ENCODE measurements at places on chromosomes 6 and 20.

DNA sequence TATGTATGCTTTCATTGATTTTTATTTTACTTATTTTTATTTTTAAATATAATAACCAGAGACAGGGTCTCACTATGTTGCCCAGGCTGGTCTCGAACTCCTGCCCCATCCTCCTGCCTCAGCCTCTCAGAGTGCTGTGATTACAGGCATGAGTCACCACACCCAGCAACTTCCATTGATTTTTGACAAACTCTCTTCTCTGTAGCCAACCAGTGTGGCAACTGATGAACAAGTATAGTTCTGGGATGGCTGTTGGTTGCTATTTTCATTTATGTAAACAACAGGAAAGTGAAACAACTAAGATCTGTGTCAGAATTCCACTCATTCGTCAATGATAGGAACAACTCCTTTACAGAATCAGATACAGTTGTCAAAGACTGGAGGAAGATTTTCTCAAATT lies 356.7 kb upstream of the JARID2 start:
- DNase-seq: no peak

- DNase-seq: peak; percentile 49
Observed at GRCh38 chr6:134317471-134318131, at the start of gene SGK1. Gene SGK1 (minus strand): TSS chr6:134318112. CDS start chr6:134317460, 652 bp downstream.

DNA sequence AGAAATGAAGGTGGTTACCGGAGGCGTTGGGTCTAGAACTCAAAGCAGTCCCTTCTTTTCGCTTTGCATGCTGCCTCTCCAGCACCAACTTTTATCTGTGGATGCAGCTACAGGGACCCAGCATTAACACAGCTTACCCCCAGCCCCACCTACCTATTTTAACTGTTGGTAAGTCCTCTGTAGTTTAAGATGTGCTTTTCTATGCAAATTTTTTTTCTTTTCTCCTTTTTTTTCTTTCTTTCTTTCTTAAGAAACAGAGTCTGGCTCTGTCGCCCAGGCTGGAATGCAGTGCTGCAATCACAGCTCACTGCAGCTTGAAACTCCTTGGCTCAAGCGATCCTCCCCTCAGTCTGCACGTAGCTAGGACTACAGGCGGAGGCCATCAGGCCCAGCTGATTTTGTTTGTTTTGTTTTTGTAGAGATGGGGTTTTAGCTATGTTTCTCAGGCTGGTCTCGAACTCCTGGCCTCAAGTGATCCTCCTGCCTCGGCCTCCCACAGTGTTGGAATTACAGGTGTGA lies 6.5 kb upstream of the USP45 start:
- DNase-seq: no peak

DNA sequence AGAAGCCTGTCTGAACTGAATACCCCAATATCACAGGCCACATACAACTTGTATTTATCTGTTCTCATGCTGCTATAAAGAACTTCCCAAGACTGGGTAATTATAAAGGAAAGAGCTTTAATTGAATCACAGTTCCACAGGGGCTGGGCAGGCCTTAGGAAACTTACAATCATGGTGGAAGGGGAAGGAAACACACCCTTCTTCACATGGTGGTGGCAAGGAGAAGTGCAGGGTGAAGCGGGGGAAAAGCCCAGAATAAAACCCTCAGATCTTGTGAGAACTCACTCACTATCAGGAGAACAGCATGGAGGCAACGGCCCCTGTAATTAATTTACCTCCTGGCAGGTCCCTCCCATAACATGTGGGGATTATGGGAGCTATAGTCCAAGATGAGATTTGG lies 50.3 kb upstream of the FNDC1 start:
- DNase-seq: no peak

GRCh38 chr6:155154158-155154830 lies 109.5 kb upstream of the CLDN20 start:
- peak; percentile 75 for DNase-seq

DNA sequence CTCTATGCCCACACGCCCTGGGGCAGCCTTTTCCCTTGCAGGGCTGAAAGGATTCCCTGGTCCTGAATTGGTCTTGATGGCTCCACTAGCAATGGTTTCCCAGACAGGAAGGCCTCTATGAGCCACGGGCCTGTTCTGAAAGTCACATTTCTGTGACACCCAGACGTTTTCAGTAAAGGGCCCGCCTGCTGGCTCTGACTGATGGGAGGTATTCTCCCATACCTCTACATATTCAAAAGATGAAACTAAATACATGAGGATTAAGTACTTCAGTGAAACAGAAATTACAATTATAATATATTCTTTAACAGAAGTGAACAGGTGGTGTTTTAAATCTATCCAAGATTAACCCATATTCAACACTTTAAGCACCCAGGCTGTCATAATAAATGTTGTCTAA lies 629.8 kb downstream of the CDH26 start:
- no peak for DNase-seq

DNA sequence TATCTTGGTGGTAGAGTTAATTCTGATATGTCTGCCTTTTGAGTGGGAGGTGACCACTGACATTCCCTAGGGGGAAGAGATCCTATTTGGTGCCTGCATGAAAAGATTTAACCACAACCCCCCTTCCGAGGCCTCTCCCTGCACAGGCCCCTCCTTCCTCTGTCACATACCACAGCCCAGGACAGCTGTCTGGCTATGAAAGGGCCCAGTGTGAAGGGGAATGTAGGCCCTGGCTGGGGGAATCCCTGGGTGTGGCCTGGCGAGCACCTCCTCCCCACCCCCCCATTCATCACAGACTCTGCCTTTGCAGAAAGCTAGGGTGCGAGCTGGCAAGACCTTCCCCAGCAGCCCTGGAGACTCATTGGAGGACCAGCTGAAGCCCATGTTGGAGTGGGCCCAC lies 27.4 kb upstream of the MAPRE1 start:
- no peak for DNase-seq

DNA sequence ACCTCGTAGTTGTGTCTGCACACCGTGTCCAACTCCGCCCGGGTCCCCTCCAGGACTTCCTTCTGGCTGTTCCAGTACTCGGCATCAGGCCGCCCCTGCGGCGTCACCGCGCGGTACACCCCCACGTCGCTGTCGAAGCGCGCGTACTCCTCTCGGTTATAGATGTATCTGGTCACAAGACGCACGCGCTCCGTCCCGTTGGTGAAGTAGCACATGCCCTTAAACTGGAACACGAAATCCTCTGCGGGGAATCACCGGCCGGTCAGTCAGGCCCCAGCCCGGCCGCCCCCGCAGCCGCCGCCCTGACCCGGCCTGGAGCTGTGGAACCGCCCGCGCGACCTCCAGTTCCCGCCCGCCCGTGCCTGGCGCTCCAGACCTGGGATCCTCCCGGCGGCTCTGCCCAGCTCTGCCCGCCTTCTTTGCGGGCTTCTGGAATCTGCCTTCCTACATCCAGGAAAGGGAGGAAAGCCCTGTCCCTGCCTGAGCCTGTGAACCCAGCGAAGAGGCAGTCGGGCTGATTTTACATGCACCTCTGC lies 1.6 kb downstream of the HLA-DQB1 start:
- DNase-seq: no peak

DNA sequence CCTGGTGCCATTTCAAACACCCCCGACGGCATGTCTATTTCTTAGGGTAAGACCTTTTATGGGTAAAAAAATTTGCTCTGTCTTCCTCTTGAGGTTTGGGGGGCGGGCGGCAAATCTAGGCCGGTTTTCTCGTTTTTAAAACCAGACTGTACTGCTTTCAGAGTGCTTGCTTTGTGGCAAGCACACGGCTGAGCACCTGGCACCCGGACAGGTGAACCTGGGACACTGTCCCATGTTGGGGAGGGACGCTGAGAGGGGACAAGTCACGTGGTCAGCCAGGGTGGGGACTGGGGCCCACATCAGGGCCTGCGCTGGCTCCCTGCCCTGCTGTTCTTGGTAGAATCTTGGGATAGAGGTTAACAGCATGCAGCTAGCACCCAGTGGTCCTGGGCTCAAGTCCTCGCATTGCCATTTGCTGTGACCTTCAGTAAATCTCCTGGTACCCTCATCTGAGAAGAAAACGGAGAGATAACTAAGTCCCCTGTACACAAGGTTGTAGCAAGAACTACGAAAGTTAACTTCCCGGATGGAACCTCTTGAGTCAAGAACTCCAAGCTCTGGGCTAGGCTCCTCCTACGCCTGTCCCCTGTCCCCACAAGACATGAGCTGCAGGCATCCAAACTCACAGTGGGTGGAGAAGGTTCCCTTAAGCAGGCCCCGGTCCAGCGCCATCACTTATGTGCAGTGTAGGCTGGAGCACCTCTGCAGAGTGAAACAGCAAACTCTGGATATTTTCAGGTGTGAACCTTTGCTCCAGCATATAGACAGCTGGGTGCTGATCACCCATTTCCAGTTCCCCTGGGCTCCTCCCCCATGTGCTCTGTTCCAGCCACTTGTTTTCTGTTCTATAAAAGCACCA lies 41.7 kb downstream of the PMEPA1 start:
- no peak for DNase-seq

DNA sequence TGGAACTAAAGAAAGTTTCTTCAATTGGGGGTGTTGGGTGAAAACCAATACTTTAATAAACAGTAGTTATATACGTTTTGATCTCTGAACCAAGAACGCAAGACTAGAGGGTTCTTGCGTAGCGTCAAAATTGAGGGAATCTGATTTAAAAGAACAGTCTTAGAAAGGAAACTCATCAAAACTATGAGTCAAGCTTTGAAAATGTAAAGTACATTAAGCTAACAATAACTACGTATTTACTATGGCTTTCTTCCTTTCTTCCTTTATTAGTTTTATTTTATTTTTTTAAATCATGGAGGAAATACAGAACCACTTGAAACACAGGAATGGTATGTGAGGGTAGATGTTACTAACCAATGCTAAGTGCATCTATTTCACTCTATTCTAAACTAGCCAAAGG lies 287.0 kb upstream of the RSPO3 start:
- no peak for DNase-seq

- DNase-seq: no peak
Observed at GRCh38 chr6:34804543-34804942, 12.7 kb downstream of the BLTP3A start.

DNA sequence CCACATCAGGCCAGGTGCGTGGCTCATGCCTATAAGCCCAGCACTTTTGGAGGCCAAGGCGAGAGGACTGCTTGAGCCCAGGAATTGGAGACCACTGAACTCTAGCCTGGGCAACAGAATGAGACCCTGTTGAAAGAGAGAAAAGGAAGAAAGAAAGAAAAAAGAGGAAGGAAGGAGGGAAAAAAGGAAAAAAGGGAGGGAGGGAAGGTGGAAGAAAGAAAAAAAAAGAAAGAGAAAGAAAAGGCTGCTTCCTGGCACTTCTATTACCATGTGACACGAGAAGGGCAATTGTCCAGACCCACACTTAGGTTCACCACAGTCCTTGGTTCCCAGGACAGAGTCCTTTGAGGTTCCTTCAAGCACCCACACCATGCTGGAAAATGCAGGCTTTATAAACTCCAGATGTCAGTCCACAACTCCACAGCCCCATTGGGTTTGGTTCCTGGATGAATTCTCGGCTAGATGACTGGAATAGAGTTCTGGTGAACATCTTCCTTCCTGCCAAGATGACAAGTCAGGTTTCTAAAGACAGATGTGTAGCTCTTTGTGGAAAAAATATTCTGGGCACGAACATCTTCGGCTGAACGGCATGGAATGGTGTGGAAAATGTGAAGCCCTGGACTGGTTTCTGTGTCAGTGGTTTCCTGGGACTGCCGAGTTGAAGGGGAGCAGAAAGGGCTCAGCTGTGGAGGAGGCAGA lies 32.5 kb downstream of the NT5E start:
- no peak for DNase-seq

- no peak for DNase-seq
Observed at GRCh38 chr6:148328876-148329555, 13.6 kb upstream of the SASH1 start.

GRCh38 chr20:34705008-34705396 lies 858 bp downstream of the TP53INP2 start:
- no peak for DNase-seq

GRCh38 chr6:7671581-7671980 lies 54.3 kb upstream of the BMP6 start:
- DNase-seq: no peak
